Glutamatergic neuron (in vitro differentiated cells): ENCODE measurements at places on chromosomes 5 and 9. TPM values are rescaled to one million over a fixed set of nuclear protein-coding genes. Genes with fewer than 3 reads are reported as not detected.

DNA sequence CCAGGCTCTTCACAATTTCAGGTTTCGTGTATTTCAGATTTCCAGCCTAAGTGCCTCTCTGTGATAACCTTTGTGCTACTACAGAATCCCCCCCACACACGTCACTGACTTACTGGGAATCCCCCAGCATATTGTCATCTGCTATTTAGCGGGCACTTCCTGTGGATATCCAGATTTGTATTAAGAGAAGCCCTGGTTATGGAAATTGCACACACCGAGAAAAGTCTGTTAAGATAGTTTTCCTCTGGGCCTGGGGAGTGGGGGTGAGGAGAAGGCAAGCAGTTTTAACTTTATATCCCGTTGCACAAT is 269.9 kb downstream of the MED10 start:
- H3K4me1 ChIP-seq = no peaks in the 10 kb centered on the region
- no peak for DNase-seq
- H3K4me3 ChIP-seq = no peak overlapping the region

- no peak overlapping the region for H3K27ac ChIP-seq
- H3K36me3 ChIP-seq = no peaks in the 10 kb centered on the region
- no peak for DNase-seq
These were observed 30.7 kb downstream of the MSX2 start for GRCh38 chr5:174755106-174755505.

- H3K36me3 ChIP-seq = no peaks in the 10 kb centered on the region
- DNase-seq = no peak
- H3K4me1 ChIP-seq = peaks cover 8% of the 10 kb centered on the region
- H3K27me3 ChIP-seq = no peaks in the 10 kb centered on the region
- no peak overlapping the region for H3K27ac ChIP-seq
- H3K4me3 ChIP-seq = no peak overlapping the region
These were observed 22.0 kb downstream of the PAM start for GRCh38 chr5:102777099-102777498.

DNA sequence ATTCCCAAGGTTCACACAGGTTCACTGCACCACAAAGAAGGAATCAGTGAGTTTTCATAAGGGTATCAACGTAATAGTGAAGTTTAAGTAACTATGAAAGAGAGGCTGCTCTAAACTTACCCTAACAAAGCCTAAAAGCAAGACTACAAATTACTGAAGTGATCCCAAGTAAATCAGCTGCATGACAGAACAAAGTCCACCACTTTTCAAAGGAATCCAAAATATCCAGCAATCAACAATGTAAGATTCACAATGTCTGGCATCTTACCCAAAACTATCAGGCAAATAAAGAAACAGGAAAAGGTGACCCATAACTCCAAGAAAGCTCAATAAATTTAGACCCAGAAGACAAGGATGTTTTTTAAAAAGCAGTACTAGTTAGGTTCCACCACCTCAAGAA is 70.1 kb downstream of the GNAQ start:
- H3K36me3 ChIP-seq = no peaks in the 10 kb centered on the region
- H3K27ac ChIP-seq = no peak overlapping the region
- H3K4me3 ChIP-seq = no peak overlapping the region
- H3K27me3 ChIP-seq = peaks cover 3% of the 10 kb centered on the region
- DNase-seq = no peak

Gene GRM6
- not detected for total RNA-seq

DNA sequence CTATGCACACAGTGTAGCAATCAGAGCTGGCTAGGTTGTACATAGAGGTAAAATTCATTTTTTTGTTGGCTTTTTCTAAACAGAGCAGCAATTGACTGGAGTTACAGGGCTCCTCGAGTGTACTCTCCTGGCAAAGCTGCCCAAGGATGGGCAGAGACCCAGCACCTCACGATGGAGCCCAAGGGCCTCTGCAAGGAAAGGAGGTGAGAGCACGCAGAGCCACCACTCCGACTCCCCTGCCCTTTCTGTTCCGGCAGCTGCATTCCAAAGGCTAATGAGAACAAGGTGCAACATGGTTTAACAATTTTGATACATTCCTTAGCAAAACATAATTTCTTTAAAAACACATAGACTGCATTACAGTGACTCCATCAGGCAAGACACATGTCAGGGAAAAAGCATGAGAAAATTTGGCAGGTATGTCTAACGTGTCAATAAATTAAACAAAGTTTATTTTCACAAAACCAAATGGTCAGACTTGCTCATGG is 47.5 kb downstream of the SAXO1 start:
- peaks cover 6% of the 10 kb centered on the region for H3K36me3 ChIP-seq
- H3K4me1 ChIP-seq = no peaks in the 10 kb centered on the region

DNA sequence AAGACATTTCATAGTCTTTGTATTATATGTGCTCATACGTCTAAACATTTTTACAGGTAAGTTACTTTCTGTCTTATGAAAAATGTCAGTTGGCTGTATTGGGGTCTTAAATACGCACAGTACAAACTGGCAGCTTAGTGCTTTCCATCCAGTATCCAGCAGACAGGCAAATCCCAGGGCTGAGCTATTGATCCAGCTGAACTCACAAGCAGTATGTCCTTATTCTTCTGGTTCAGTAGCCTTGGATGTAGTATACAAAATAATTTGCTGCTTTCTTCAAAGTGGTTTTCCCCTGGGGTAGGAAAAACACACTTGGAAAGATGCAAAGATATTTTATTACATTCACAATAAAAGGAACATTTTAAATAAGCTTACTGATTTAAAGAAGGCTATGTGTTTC is 617.2 kb downstream of the NR2F1-AS1 start:
- no peaks in the 10 kb centered on the region for H3K36me3 ChIP-seq
- no peaks in the 10 kb centered on the region for H3K27me3 ChIP-seq
- no peak overlapping the region for H3K27ac ChIP-seq
- DNase-seq = no peak
- no peak overlapping the region for H3K4me3 ChIP-seq

GRCh38 chr5:120372899-120373298 is 91.2 kb upstream of the PRR16 start:
- no peak overlapping the region for H3K27ac ChIP-seq
- no peaks in the 10 kb centered on the region for H3K27me3 ChIP-seq
- no peaks in the 10 kb centered on the region for H3K4me1 ChIP-seq
- no peak for DNase-seq
- H3K36me3 ChIP-seq = no peaks in the 10 kb centered on the region

DNA sequence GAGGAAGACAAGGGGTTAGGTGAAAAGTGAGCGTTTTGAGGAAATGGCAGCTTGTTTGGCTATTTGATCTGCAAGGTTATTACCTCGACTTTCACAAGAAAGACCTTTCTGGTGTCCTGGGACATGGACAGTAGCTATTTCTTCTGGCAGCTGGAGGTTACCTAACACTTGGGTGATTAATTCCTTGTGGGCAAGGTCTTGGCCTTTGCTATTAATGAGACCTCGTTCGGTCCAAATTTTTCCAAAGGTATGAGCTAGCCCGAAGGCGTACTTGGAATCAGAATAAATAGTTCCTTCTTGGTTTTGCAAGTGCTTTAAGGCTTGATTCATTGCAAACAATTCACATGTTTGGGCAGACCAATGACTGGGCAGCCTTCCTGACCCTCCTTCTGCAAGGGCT is 4.9 kb downstream of the GTF3C5 start:
- no peak for DNase-seq
- H3K27ac ChIP-seq = no peak overlapping the region
- H3K36me3 ChIP-seq = peaks cover 20% of the 10 kb centered on the region
- no peaks in the 10 kb centered on the region for H3K27me3 ChIP-seq
- H3K4me1 ChIP-seq = peaks cover 11% of the 10 kb centered on the region

- no peak overlapping the region for H3K4me3 ChIP-seq
- peaks cover 8% of the 10 kb centered on the region for H3K27me3 ChIP-seq
- H3K4me1 ChIP-seq = no peaks in the 10 kb centered on the region
- H3K36me3 ChIP-seq = no peaks in the 10 kb centered on the region
- no peak overlapping the region for H3K27ac ChIP-seq
These were observed 7.7 kb upstream of the CEP72 start for GRCh38 chr5:604391-604831.

DNA sequence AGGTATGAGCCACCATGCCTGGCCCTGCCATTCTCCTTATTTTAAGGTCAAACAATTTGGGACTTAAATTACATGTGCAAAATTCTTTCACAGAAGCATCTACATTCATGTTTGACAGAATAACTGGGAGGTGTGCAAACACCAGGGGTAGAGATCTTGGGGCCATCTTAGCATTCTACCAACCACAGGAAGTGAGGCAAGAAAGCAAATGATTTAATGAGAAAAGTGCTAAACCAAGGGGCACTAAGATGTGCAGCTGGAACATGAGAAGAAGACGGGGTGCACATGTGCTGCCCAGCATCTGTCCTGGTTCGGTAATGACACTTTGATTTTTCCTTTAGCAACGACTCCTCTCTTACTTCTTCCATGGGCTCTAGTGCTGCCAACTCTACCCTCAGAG is 1.2 kb upstream of the F12 start:
- H3K4me1 ChIP-seq = no peaks in the 10 kb centered on the region
- no peak overlapping the region for H3K4me3 ChIP-seq
- peaks cover 8% of the 10 kb centered on the region for H3K27me3 ChIP-seq
- DNase-seq = no peak
- H3K36me3 ChIP-seq = no peaks in the 10 kb centered on the region

GRCh38 chr9:129487658-129488483 is 133.0 kb downstream of the C9orf50 start:
- no peaks in the 10 kb centered on the region for H3K36me3 ChIP-seq
- H3K4me1 ChIP-seq = peaks cover 40% of the 10 kb centered on the region
- peak overlapping the region; percentile 81 for H3K4me3 ChIP-seq
- peak overlapping the region; percentile 98 for H3K27ac ChIP-seq
- DNase-seq = peak; percentile 78

Gene C7
- total RNA-seq = not detected
